ENCODE measurements at places on chromosomes 11 and 22.
A peak's percentile ranks its signal among the peaks of the same experiment; 100 is the strongest.

- DNase-seq, result peak; percentile 88
Measured at GRCh38 chr22:31230871-31231621, 18.9 kb downstream of the LIMK2 start.

- DNase-seq, result no peak
Measured at GRCh38 chr11:10558288-10558687, 10.2 kb downstream of the LYVE1 start.

- no peak for DNase-seq
Measured at GRCh38 chr22:25154667-25154999, 45.0 kb upstream of the CRYBB3 start.

- peak; percentile 85 for DNase-seq
Measured at GRCh38 chr11:11036848-11037732, 179.2 kb upstream of the ZBED5 start.

- DNase-seq, result peak; percentile 92
Measured at GRCh38 chr22:43955040-43955882, at the start of gene SAMM50. Gene SAMM50, plus strand, starts transcription at chr22:43955442. Its CDS starts 136 bp downstream, at chr22:43955578.
